NCI-H1092 treated with DMSO at 0.1 percent for 48 hours (cell line): ENCODE measurements at places on chromosomes 11 and 22.

DNA sequence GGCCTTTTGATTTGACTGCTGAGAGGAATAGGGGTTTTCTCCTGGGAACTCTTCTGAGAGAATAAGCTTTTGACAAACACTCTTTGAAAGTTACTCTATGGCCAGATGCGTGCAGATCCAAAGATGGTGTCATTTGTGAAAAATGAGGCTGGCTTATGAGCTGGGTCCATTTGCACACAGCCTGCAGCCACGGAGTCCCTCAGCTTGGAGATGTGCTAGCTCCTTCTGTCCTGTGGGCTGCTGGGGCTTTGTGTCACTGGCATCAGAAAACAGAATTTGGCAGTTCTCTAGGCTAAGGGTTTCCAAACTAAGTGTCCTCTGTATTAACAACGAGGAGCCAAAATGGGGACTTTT, 702.4 kb downstream of the NTM start:
- DNase-seq: no peak

GRCh38 chr22:38725900-38726655, 20.3 kb downstream of the GTPBP1 start:
- DNase-seq: no peak

DNA sequence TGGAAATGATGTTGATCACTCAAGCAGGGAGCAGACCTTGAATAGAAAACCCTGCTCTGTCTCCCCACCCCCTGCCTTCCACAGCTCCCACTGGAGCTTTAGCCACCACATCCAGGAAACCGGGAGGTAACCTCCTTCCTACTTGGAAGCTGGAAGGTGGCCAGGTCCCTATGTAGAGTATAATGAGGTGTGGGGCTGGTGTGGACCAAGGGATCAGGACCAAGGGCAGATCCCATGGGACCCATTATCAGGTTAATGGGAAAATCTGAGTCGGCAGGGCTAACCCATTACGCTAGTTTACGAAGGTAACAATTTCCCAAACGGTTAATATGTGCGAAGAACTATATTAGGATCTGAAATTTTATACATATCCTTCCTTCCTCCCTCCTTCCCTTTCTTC, 321.9 kb downstream of the MIAT start:
- no peak for DNase-seq

- DNase-seq: no peak
Observed at GRCh38 chr11:70019576-70020011, 58.5 kb upstream of the ANO1 start.

- no peak for DNase-seq
Observed at GRCh38 chr22:31055117-31055634, 25.9 kb upstream of the SMTN start.

DNA sequence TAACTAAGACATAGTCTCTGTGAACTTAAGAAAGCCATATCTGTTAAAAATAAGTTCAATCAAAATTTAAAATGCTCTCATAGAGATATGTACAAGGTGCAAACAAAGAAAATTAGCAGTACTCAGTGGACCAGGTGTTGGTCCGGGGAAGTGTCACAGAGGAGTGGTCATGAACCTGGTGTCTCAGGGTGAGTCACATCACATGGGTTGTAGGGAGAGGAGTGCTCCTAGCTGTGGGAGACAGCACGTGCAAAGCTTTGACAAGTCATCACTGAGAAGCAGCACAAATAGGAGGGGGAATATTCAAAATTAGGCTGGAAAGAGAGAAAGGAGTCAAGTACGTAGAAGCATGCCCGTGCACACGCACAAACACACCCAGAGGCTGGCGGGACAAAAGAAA, 438.1 kb downstream of the NTM start:
- DNase-seq: no peak

DNA sequence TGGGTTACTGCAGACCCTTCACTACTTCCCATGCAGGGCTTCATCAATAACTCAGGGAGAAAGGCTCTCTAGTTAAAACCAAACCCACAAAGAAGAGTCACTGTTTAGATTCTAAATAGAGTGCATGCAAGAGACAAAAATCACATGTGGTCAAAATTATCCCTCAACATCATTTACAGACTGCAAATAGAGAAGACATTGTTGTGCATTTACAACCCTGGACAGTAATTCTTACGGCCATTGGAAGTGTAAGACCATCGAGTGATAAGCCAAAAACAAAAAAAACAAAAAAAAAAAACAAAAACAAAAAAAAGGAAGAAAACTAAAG, 93.4 kb downstream of the RASSF10 start:
- DNase-seq: no peak

GRCh38 chr11:28965819-28966218, 857.6 kb downstream of the METTL15 start:
- no peak for DNase-seq

- no peak for DNase-seq
Observed at GRCh38 chr11:81570669-81571068, 1163.0 kb downstream of the FAM181B start.

DNA sequence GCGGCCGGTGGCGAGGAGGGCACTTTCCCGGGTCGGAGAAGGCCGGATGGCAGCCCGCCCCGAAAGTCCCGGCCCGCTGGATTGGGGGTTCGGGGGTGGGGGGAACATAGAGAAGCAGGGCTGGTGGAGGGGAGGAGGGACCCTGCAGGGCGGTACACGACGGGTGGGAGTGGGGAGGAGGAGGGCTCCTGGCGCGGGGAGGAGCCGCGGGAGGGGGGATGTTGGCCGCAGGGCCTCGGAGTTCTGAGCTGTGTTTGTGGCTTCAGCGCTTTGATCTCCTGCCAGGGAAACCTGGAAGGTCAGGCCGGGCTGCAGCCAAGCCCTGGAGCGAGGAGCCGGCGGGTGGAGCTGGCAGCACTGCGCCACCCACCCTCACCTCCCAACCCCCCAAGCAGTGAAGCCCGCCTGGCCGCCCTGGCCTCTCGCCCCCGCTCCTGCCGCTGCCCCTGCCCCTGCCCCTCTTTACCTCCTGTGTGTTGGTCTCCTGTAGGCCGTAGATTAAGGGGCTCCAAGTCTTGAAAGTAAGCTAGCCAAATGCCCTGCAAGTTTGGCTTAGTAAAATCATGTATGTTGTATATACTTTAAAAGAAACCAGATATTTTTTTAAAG, 30.9 kb downstream of the C22orf31 start:
- peak; percentile 73 for DNase-seq

DNA sequence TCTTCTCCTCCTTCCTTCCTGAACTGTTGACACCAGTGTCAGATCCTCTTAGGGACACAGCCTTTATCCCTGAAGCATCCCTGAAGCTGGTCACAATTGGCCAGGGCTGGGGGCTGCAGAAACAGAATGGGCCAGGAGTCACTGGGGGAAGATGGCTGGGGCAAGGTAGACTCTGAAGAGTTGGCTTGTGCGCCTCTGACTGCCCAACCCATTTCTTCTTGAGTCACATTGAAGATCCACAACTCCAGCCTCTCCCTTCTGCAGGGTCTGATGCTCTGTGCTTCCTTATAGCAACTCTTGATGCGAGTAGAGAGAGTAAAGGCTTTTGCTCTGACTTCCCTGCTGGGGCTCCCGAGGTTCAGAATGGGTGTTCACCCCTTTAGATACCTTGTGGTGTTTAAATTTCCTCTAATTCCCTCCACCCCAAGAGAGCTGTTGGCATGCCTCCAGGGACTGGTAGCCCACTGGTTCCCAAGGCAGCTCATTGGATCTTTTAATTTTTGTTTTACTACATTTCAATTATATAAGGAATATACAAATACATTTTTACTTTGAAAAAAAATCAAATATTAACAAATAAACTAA, 13.4 kb downstream of the PRDM11 start:
- no peak for DNase-seq

GRCh38 chr11:95059046-95059445, 7.7 kb upstream of the SRSF8 start:
- DNase-seq: no peak

- DNase-seq: no peak
Observed at GRCh38 chr11:44960200-44960845, 9.6 kb upstream of the TP53I11 start.

- DNase-seq: no peak
Observed at GRCh38 chr11:123186286-123186685, 8.8 kb downstream of the CLMP start.

DNA sequence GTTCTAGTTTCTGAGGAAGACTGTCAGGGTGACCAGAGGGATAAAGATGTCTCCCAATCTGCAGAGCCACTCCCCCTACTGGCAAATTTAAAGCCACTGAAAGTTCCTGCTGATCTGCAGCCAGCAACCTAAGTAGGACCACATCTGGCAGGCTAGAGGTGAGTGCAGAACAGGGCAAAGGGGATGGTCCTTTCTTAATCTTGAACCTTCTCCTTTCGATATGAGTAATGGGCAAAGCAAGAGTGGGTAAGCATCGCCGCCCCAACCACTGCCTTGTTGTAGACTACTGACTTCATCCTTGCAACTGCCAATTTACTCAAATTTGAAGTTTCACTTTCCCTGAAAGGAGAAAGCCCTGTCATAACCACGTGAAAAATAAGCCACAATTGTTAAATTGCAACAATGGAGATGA, 30.7 kb downstream of the SCUBE2 start:
- no peak for DNase-seq

GRCh38 chr22:19341500-19341899, 50.0 kb upstream of the CLTCL1 start:
- no peak for DNase-seq

DNA sequence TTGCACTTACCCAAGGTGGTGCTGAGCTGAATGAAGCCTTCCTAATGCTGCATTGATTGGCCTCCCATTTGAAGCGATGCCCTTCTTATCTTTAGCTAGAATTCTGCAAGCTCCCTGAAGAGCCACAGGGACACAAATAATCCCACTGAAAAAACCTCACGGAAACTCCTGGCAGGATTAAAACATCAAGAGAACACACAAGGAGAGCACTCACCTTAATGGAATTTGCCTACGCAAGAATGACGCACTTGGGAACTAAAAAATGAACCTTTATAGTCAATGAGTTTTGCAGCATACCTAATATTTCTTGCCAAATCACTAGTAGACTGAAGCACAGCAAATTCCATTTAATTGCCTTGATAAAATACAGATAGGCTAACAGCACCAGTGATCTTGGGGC, 232.8 kb upstream of the UBASH3B start:
- no peak for DNase-seq

DNA sequence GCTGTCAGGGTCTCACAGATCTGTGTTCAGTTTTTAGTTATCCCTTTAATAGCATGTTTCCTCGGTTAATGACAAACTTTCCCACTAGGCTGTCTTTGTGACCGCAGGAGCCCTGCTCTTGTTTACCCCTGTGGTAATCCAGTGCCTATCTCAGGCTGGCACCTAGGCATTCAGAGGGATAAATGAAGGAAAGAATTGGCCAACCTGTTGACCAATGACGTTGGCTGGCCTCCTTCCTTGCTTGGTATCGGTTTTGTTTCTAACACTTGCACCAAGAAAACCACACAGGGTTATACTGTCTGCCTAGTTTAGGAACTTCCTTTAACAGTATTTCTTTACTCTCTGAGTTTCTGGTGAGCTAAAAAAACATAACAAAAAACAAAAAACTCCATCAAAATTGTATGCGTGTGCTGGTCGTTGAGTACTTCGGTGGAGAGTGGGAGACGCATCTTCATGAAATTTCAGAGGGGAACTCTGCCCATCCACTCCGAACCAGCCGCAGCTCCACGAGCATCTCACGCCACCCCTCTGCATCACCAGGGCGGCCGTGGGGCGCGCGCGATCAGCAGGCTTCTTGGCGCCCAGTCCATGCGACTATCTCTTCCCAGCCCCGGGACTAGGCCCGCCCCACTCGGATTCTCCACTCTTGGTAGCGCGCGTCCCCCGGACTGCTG, 563 bp upstream of the ENDOD1 start:
- no peak for DNase-seq

DNA sequence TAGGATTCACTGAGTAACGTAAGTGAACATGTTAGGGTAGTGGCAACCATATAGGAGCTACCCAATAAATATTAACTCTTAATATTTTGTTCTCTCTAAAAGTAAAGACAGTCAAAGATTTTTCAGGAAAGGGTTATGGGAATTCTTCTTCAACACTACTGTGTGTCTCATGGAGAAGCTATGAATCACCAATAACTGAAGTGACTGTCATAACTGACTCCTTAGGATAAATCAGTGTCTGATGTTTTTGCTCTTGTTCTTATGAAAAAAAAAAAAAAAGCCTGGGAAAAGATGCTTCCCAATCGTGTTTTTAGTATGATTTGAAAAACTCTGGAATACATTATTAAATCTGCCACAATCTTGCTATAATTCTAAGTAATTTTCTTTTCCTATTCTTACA, 111.2 kb upstream of the CEP126 start:
- no peak for DNase-seq

GRCh38 chr11:114556135-114556534, 3.5 kb downstream of the NXPE1 start:
- no peak for DNase-seq

- DNase-seq: no peak
Observed at GRCh38 chr11:76962583-76963416, 71.4 kb upstream of the B3GNT6 start.

DNA sequence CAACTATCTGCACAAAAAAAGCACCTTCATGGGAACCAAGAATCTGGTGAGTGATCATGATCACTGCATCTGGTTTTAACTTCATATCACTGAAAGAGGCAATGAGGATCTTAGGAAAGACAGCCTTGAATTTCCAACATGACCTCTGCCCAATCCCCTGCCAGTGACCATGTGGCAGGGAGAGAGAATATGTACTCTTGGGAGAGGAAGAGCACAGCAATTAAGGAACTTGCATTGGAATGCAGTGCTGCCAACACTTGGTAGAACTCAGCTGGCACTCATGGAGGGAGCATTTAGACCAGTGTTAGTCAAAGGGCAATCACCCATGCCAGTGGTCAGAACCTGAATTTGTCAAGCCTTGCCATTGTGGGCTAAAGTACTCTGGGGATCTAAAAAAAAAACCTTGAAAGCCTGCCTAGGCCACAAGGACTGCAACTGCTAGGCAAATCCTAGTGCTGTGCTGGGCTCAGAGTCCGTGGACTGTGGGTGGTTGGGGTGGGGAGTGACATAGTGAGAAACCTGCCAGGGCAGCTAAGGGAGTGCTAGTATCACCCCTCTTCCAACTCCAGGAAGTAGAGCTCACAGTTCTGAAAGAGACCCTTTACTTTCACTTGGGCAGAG, 23.1 kb downstream of the JRKL start:
- DNase-seq: no peak

- no peak for DNase-seq
Observed at GRCh38 chr11:26700574-26701235, 21.2 kb downstream of the SLC5A12 start.

DNA sequence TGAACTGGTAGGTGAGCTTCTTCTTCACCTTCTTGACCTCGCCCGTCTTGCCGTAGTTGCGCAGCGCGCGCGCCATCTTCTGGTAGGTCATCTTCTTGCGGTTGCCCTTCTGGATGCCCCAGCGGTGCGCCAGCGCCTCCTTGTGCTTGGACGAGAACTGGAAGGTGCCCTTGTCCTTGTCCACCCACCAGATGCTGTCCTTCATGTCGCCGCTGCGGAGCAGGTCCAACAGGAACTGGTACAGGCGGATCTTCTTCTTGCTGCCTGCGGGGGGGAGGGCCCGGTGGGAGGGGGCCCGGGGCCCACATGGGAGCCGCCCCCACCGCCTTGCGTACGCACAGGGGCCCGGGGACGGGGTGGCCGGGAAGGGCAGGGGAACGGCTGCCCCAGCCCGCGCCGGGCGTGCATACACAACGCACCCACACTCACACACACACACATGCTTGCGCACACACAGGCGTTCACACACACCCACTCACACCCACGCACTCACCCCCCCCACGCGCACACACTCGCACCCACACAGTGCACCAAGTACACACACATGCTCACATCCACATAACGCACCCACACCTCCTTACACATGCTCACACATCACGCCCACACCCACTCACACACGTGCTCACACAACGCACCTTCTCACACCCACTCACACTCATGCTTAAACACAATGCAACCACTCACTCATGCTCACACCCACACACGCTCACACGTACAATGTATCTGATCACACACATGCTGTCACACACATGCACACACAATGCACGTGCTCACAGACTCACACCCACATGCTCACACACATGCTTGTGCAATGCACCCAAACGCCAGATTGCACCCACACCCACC, 3.0 kb upstream of the MYBPC3 start:
- DNase-seq: peak; percentile 87
